ENCODE measurements at places on chromosomes 1 and 21.
A peak's percentile ranks its signal among the peaks of the same experiment; 100 is the strongest.

DNA sequence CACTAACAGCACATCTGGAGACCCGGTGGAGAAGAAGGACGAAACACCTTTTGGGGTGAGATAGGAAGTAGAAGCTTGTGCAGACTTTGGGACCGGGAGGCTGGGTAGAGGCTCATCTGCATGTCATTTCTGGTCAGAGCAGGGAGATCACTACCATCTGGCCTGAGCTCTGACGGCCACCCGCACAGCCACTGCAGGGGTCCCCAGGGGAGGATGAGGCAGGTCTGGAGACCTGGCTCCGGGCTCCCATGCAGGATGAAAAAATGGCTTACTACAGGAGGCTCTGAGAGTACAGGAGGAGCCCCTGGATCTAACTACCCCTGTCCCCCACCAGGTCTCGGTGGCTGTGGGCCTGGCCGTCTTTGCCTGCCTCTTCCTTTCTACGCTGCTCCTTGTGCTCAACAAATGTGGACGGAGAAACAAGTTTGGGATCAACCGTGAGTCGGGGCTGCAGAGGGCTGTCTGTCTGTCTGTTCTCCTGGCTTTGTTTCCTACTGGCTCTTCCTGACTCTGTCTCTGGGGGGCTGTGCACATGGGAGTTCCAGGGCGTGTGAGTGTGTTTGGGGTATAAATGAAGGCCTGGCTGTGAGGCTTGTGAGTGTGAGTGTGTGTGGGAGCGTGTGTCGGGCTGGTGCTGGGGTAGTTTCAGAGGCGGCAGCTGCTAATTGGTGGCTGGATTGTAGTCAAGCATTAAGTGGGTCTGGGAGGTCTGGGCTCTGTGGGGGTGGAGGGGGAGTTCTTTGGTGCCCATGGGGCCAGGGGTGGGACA lies 14.1 kb downstream of the NTRK1 start:
- DNase-seq: no peak

- DNase-seq: no peak
Observed at GRCh38 chr1:235072096-235072495, 56.5 kb downstream of the TOMM20 start.

DNA sequence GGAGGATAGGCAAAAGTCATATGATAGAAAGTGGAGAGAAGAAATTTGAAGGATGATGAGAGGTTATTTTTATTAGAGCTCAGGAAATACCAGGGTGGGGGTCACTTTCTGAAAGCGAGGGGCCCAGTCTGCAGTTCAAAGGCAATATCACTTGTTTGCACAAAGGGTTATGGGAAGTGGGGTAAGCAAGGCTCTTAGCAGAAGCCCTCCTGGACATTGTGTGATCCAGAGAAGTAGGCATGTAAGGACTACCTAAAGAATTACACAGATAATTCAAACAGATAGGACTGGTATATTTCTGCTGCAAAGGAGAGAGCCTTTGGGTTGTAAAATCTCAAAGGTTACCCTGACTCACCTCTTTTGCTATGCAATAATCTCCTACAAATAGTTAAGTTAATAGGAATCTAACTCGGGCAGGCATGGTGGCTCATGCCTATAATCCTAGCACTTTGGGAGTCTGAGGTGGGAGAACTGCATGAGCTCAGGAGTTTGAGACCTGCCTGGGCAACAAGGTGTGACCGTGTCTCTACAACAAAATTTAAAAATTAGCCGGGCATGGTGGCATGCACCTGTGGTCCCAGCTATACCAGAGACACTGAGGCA lies 25.2 kb upstream of the PRRC2C start:
- peak; percentile 8 for DNase-seq

- DNase-seq: peak; percentile 88
Observed at GRCh38 chr1:179550746-179551682, 24.7 kb downstream of the NPHS2 start.

DNA sequence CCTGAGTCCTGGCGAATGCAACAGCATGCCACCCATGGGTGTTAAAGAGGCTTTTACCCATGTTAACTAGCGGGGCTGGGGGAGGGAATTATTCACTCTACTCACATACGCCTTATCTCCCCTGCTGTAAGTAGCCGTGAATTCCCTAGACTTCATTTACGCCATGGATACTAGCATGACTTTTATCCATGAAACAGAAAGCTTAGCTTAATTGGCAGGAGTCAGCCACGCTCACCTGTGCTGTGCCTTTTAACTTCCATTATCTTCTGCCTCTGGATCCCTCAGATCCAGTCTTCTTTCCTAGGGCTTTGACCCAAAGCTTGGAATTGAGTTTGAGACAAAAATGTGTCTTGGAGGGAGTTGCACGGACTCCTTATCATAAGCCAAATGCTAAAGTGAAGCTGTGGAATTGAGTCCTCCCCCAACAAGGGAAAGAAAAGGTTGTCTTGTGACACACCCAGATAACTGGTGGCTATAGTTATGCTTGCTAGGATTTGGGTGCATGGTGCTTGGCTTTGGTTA lies 9.7 kb upstream of the NASP start:
- DNase-seq: no peak

GRCh38 chr1:12152113-12152891 lies 14.5 kb upstream of the TNFRSF1B start:
- no peak for DNase-seq

DNA sequence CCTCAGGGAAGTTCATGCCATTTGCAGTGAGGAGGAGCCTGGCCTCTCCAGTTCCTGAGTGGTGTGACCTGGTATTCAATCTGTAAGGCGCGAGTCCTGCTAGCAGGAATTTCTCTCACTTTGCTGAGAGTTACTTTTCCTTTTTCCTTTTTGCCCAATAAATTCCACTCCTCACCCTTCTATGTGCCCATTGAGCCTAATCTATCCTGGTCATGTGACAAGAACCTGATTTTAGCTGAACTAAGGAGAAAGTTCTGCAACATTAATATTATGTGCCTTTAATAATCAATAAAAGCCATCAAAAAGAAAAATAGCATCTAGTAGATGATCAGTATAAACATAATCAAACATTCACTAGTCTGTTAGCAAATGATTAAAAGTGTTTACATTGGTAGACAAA lies 136.1 kb upstream of the POGK start:
- no peak for DNase-seq

DNA sequence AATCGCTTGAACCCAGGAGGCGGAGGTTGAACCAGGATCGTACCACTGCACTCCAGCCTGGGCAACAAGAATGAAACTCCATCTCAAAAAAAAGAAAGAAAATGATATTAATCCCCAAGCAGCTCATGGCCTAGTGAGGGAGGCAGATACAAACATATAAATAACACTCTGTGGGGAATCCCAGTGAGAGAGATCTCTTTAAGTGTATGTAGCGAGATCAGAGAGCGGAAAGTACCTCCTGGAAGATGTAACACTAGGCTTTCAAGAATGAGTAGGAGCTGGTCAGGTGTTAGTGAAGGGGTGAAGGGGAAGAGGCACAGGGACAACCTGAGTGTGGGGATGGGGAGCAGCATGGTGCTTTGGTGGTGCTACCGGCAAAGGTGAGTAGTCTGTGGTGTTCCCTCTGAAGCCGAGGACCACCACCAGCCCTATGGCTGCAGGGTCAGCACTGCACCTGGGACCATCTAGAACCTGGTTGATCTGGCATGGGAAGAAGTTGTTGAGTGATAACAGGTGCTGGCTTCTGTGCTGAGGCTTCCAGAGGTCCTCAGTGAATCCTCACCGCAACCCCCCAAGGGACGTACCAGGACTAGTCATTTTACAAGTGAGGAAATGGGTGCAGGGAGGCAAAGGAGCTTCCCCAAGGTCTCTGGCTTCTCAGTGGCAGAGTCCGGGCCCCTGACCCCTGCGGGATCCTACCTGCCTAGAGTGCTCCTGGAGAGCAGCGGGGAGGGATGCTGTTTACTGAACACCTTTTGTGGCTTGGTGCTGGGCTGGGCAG lies 367.6 kb upstream of the VAMP3 start:
- no peak for DNase-seq

- no peak for DNase-seq
Observed at GRCh38 chr1:117567976-117568375, 37.9 kb upstream of the TENT5C start.

Measured in EH (cell line).